ENCODE measurements at places on chromosomes 2 and 18.

GRCh38 chr2:59924346-59924745, 629.1 kb downstream of the BCL11A start:
- no peak for DNase-seq

DNA sequence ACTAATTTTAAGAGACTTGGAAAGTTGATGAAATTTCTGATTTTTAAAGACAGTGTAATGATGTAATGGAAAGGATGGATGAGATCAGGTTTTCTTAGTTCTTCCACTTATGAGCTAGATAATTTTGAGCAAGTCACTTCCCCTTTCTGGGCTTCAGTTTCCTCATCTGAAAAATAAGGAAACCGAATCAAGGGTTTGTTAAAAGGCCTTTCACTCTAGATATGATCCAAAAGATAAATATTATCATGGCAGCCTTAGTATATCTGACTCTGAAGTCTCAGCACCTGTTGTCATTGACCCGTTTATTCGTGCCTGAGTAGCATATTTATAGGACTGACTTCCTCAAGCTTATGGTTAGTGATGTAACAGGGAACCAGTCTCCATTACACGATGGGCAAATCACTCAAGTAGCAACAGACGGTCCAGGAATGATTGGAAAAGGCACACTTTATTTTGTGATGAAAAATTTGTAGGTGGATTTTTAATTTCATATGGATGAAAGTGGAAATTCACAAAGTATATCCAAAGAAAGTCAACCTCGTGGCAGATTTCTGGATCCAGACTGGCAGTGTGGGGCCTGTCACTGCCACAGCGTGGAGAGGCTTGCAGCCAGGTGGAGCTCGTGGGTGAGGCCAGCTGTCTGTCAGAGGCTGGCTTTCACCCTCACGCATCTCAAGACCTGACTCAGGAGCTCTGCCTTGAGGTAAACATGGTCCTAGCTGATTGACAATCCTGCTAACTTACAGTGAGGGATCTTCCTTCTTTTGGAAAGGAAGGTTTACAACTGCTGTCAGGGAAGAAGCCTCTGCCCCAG, 137.9 kb upstream of the CXCR4 start:
- no peak for DNase-seq

DNA sequence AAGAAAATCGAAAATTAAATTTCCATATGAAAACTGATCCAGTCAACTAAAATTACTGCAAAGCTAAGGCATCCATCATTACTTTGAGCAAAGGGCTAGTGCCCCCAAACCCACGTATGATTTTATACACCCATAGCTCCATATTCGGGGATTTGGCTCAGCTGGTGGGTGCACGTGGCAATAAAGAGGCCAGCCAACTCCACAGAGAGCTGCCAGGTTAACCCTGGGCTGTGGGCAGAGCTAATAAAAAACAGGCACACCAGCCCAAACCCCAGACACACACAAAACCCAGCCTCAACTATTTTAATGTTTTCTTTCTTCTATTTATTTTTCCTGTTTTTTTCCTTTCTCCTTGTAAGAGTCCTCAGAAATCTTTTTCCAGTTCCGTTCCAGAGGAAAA, 151.3 kb upstream of the SOX11 start:
- DNase-seq = no peak

DNA sequence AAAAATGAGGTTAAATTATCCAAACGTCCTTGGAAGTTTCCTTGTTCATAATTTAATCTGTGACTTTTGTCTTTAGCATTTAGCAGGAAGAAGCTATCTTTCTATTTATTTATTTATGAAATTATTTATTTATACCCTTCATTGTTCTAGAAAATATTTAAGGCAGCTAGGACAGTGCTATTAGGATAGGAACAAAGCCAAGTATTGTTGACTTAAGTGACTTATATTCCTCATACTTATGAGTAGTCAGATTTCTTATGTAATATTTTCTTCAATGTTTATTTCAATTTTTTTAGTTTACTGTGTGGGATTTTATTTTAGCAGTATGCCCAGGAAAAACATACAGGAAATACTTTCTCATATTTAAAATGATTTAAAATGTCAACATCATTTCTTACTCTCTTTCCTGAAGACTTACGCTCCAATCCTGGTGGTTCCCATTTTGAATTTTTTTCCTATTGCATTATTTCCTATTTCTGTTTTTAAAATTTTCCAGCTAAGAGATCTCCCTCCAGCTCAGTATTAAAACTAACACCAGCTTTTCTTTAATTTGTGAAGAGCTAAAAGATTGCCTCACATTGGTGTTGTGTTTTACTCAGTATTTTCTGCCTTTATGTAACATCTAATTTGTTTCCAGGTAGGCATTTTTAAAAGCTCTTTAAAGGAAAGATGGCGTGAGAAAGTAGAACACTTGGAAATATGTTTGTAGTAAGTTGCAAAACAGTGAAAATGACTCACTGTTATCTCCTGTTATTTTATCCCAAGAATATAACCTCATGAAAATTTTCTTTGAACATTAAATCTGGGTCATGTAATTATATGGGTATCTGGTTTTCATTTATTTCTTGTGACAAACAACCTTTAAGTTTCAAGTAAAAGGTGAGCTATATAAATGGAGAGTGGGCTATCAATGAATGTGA, 32.2 kb downstream of the MAPRE2 start:
- DNase-seq = no peak

DNA sequence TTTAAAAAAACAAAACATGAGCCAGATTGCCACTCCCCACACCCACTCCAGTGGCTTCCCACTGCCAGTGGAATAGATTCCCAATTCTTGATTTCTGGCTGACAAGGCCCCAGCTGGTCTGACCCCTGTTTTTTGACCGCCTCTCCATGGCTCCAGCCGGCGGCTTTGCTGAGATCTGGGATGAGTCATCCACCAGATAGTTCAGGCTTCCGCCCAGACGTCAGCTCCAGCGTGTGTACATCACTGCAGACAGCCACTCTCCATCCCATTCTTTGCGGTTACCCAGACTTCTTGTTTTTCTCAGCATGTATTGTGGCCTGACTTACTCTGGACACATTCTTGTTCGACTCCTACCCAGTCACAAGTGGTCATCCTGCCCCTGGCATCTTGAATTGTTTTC, 227.9 kb downstream of the GBX2 start:
- DNase-seq = no peak

- DNase-seq = no peak
Measured at GRCh38 chr18:37447962-37448888, 117.4 kb downstream of the CELF4 start.

DNA sequence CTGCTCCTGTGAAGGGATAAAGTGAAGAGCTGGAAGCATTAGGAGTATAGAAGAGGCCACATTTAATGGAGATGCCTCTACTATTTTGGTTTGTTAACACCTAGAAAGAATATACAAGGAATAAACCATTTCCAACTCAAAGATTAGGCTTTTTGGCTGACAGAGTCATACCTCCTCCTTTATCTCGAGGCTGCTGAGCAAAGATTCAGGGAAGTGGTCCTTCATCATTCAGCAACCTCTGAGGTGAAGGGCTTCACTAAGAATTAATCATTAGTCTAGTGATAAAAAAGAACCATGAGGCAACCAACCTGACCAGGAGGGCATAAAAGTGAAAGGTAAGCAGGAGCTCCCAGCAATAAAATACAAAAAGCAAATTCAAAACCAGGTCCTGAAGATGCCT, 25.8 kb downstream of the AAK1 start:
- DNase-seq = no peak

DNA sequence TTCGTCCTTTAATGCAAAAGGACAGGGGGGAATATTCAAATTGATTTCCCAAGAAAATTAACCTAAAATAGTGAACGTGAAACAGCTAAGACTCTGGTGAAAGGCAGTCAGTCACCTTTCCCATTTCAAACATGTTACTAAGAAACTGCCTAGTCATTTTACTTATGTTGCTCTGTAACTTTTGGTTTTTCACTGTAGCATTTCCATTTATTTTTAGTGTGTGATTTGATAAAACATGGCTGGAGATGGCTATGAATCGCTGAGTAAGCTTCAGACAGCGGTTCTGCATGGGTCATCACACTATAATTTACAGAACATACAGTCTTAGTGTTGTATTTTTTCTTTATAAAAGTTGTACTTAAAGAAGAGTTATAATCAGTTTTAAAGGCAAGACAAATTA, 16.0 kb upstream of the KIDINS220 start:
- DNase-seq = no peak

- no peak for DNase-seq
Measured at GRCh38 chr2:240747256-240747655, 55.6 kb downstream of the AQP12A start.

- DNase-seq = no peak
Measured at GRCh38 chr18:68922392-68922791, 124.5 kb downstream of the CCDC102B start.

DNA sequence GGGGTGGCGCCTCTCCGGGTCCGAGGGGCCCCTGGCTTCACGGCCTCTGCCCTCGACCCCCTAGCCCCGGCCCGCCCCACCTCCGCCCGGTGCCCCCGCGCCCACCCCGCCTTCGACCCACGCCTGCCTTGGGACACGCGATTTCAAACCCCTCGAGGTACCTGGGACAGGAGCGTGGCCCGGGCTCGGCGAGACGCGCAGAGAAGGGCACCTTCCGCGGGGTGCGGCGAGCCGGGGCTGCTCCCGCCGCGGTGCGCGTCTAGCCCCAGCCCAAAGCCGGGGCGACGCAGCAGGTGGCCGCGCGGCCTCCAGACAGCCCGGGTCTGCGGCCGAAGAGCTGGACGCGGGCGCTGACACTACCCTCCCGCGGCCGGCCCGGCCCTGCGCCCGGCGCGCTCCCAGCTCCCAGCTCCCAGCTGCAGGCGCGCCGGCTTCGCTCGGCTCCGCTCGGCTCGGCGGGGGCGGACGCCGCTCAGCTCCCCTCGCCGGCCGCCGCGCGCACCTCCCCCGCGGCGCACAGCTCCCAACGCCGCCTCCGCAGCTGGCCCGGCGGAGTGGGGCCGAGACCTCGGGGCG, at the start of gene CRACDL:
CRACDL (minus strand) TSS at position 449 of the 576 bp plus-strand sequence. CDS start 89,425 bp downstream, outside the sequence.
- no peak for DNase-seq

DNA sequence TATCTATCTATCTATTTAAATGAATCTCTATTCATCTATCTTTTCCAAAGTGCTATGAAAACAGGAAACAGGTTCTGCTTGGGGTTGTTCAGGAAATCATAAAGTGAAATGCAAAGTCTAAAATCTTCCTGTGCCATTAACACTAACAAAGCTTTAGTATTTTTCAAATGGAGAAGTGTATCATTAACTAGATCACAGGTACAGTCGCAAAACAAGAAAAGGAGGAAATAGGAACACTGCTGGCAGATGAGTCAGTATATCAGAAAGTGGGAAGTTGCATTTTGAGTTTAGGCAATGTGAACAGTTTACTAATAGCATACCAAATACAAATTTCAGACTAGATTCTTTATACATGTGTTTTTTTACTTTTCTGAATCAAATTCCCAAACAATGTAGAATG, 888.5 kb upstream of the FSHR start:
- DNase-seq = no peak

DNA sequence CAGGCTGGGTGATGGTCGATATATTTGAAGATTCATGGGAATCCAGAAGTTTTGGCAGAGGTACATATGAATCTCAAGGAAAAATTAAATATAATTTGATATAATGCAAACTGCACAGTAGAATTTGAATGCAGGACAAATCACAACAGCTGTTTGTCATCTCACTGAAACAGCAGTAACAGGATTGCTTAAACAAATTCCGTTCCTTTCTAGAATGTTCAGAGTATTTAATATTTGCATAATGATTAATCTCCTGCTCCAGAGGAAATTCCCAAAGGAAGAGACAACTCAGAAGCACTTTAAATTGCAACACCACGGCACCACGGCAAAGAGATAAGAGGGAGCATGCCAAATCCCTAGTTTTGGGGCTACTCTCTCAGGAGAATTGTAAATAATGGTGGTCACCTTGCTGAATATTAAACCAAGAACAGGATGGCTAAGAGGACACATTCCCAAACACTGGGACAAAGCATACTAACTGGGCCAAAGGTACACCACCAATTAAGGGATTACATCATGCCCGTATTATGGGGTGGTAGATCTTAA, 67.8 kb upstream of the MAP4K3 start:
- no peak for DNase-seq

DNA sequence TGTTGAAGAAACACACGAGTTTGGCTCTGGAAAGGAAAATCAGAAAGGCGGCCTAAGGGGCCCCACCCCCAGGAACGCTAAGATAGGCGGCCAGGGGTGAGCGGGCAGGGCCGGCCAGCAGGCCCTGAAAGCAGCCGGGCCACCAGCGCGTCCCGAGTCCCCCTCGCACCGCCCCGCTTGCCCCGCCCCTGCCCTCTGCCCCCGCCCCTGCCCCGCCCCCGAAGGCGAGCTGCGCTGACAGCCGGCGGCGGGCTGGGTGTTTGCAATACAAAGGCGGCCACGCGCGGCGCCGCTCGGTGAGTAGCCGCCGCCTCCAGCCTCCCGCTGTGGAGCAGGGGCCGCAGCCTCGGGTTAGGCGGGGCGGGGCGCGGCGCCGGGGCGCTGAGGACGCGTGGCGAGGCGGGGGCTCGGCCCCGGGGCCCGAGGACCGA, at the start of gene LPIN1:
LPIN1 (plus strand) TSS at position 257 of the 431 bp plus-strand sequence. CDS start 18,910 bp downstream, outside the sequence.
- DNase-seq = peak; percentile 92

- DNase-seq = no peak
Measured at GRCh38 chr2:95390881-95391321, 11.6 kb upstream of the FAHD2A start.

DNA sequence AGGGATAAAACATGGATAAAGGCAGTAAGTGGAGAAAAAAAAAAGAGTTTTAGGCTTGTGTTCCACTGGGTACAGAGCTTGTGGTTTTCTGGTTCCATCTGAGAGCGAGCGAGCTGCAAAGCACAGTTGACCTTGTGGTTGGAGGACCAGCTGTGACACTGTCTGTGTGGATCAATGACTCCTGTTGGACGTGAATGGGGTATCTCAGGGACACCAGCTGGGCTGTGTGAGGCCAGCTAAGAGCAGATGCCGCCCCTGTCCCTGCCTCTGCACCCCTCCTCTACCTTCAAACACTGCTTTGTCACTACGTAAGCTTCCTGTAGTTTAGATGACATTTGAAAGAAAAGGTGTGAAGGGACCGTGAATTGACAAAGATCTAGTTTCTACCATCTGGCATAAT, 67.8 kb downstream of the QPCT start:
- no peak for DNase-seq

DNA sequence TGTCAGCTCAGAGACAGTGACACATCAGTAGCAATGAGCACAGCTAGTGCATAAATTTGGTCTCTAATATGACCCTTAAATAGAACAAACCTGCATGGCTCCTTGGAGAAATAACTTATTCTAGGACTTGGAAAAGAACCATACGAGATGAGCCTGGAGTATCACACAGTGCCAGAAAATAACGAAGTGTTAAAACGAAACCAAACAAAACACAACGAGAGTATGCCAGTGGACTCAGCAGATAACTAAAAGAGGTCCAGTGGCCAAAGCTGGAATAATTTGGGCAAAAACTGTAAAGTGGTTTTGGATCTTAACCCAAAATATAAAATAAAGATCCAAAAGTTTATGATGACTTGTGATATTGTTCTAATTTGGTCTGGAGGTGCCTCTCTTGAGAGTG, 1599.0 kb upstream of the LRRTM1 start:
- no peak for DNase-seq

GRCh38 chr2:10193851-10194820, 71.6 kb downstream of the RRM2 start:
- DNase-seq = no peak

- no peak for DNase-seq
Measured at GRCh38 chr2:2674831-2675230, 343.8 kb upstream of the MYT1L start.

GRCh38 chr2:109676346-109676902, 62.3 kb downstream of the SOWAHC start:
- DNase-seq = no peak
